SHP77 treated with DMSO at 0.1 percent for 48 hours (cell line): ENCODE measurements at places on chromosomes 2 and 18.

DNA sequence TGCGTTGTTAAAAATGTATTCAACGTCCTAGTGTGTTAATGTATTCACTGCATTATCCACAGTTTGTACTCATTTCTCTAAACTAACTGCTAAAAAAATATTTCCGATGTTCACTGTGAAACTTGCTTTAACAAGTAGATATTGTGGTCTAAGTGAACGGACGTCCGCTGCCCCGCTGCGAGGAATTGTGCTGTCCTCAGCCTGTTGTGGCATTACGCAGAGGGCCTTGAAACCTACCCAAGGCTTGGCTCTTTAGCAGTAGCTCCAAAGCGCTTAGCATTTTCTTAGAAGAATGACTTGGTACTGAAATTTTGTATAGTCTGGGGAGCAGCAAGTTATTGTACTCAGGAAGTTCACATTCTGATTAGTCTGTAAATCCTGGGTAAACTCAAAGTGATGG is 136.5 kb upstream of the SP5 start:
- no peak for DNase-seq

DNA sequence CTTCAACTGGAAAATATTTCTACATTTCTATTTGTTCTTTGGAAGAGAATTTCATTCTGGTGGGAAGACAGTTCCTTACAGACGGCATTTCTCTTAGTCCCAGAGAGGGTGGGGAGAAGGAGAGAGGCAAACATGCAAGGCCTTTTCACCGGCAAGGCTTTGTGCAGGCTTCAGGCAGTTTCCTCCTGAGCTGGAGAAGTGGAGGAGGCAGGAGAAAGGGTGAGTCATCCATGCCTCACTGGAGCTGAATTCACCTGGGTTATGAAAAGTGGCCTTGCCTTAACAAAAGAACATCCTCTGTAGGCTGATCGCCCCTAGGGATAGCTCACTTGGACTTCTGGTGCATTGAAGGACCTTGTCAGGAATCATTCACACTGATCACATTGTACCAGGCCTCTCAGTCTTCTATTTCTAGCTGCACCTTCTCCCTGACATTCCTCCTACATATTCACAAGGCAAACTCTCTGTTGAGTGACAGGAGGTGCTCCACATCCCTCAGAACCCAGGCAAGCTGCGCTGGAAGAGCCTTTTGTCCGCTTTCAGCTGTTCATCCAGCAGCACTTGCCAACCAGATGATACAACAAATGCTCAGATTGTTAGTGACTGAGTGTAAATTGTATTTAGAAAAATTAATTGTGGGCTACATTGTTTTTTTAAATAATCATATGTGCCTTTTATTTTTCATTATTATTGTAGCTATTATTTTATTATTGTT is 796.1 kb downstream of the DCDC2C start:
- no peak for DNase-seq

- DNase-seq = no peak
Measured at GRCh38 chr2:145715601-145716000, 1195.7 kb upstream of the ZEB2 start.

GRCh38 chr2:140274891-140275290 is 1494.7 kb upstream of the NXPH2 start:
- no peak for DNase-seq

GRCh38 chr18:70384181-70384790 is 95.4 kb downstream of the SOCS6 start:
- DNase-seq = no peak

DNA sequence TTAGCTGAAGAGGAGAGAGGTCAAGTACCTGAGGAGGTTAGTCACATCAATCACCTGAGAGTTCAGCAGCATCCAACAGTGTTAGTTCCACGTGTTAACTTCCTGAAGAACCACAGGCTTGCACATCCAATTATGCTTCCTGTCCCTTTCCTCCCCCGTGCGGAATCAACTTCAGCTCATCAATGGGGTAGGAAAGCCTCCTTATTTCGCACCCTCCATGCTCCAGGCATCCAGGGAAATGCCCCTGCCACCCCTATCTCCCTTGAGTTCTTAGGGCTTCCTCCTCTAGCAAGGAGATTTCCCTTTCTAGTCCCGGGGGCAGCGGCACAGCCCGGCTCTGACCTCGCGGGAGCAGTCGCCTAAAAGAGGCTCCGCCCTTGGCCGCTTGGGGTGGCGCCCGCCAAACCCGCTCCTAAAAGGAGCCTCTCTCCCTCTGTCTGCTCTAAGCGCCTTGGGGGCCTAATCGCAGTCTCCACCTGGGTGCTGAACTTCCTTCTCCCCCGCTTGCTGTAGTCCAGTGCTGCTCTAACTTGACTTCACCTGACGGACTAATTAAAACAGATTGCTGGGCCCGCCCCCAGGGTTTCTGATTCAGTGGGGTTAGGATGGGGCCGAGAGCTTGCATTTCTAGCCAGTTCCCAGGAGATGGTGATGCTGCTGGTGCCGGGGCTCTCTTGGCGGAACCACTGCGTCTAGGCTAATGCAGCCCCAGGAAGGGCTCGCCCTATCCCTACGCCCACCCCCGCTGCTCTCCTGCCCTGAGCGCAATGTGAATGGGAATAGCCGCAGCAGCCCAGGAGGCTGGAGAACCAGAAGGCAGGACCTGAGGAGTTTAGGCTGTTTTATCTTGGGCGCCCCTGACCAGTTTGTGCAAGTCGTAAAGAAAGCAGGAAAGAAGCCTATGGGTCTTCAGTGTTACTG is 3.4 kb upstream of the TET3 start:
- no peak for DNase-seq
